ENCODE measurements at places on chromosomes 2 and 18.

GRCh38 chr18:75656563-75657247, 229.2 kb upstream of the SMIM21 start:
- DNase-seq: no peak

- peak; percentile 70 for DNase-seq
Measured at GRCh38 chr18:23401400-23402347, 51.4 kb upstream of the RIOK3 start.

GRCh38 chr18:13379930-13380690, 161.6 kb downstream of the LDLRAD4 start:
- peak; percentile 20 for DNase-seq

- DNase-seq: no peak
Measured at GRCh38 chr2:81395746-81396145, 1091.2 kb upstream of the LRRTM1 start.

DNA sequence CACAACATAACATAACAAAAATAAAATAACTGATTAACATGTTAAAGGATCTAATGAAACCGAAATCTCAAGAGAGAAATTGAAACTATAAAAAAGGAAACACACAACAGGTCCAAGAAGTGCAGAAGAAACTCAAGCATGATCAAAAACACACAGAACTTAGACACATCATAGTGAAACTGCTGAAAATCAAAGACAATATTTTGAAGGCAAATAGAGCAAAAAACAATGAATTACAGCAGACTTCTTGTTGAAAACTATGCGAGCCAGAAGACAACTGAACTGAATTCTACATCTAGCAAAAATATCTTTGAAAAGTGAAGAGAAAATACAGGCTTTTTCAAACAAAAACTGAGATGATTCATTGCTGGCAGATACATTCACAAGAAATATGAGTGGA, 61.3 kb downstream of the UGP2 start:
- no peak for DNase-seq

- no peak for DNase-seq
Measured at GRCh38 chr2:102012061-102012614, 20.4 kb downstream of the IL1R2 start.

- DNase-seq: no peak
Measured at GRCh38 chr2:3125761-3126130, 251.9 kb downstream of the EIPR1 start.

DNA sequence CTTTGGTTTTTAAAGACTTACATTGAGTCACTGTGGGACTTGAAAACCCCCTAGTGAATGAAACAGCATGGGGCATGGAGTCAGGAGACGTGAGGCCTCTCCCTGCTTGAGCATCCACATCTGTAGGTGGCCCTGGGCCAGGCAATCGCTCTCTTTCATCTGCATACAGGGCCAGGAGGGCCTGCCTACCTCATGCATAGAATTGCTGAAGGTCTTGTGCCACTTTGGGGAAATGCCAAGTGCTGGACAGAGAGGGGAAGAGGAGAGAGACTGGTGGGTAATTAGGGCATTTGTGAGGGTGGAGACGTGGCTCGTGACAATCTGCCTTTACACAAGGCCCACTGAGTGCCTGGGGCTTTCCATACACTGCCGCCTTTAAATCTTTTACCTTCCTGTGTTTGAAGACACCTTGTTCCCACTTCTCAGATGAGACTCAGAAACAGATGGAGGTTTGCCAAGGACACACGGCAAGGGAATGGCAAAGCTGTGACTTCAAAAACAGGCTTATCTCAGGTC, 322.2 kb upstream of the HS6ST1 start:
- no peak for DNase-seq

- no peak for DNase-seq
Measured at GRCh38 chr2:201203916-201204654, 21.1 kb downstream of the CASP10 start.

DNA sequence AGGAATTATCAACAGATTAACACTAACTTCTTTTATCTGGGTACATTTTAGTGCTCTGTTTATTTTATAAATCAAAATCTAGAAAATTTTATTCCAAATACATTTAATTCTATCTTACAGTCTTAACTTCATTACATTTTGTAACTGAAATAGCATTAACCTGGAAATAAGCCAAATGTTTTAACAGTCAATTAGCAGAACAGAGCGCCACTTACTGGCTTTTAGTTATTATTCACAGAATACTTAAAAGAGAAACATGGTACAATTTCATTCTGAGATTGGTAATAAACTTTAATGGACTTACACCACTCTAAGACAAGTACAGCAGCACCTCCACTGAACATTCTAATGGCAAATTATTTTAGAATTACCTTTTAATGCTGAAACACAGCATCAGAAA, 38.6 kb downstream of the SS18 start:
- no peak for DNase-seq

DNA sequence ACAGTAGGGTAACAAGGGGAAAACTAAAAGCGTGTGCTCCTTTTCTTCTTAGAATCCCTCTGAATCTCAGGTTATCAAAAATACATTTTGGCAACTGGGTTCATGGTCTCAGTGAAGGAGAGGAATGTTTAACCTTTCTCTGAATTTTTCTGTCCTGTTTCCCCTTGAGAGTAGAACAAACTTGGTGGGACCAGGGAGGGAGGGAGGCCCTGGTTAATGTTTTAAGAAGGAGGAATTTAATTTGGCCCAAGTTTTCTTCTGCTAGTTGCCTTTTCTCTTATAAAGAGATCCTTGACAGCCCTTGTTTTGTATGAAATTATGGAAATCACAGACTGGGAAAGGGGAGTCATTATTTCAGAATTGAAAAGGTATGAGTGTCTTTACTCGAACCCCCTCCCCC, 12.2 kb upstream of the POU3F3 start:
- DNase-seq: no peak

Data from left colon (tissue), 2 donors.